ENCODE measurements at places on chromosomes 1 and 21. TPM values are rescaled to one million over a fixed set of nuclear protein-coding genes. Genes with fewer than 3 reads are reported as not detected.

DNA sequence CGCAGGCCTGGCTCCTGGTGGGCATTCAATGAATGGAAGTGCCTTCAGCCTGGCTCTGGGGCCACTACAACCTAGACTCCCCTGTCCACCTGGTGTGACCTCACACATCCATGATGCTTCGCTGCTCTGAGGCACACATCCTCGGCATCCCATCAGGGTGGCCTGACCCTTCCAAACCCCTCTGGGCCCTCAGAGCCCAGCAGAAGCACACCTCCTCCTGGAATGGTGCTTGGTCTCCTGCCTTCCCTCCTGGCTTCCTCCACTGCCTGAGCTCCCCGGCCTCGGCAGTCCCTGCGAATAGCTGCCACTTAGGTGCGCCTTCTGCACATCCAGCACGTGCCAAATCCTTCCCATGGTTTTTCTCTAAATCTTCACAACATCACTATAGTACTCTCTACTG lies 133.8 kb downstream of the GLIS1 start:
- DNase-seq: no peak

- DNase-seq: no peak
These were observed 37.6 kb upstream of the DPT start for GRCh38 chr1:168766568-168766967.

CNR2 gene
- polyA plus RNA-seq: not detected

GRCh38 chr21:19276665-19277064 lies 873.1 kb upstream of the TMPRSS15 start:
- DNase-seq: no peak

DNA sequence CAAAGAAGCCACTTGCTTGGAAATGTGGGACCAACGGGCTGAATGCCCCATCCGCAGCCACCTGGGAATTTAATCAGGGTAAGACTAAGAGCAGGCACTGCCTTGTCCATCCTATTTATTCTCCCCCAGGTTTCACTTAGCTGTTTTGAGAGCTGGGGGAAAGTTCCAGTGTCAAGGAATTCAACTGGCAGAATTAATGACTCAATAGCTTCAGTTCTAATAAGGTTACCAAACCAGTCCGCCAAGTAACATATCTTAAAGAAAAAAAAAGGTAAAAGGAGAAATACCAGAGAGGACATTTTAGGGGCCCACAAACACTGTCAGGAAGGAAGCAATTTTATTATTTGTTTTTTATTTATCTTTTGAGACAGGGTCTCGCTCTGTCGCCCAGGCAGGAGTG lies 157.6 kb upstream of the SOD1 start:
- no peak for DNase-seq

- DNase-seq: no peak
These were observed 55.4 kb downstream of the MDM4 start for GRCh38 chr1:204571631-204572030.

CTSE gene
- not detected for polyA plus RNA-seq

All from SK-N-SH (cell line).